ENCODE measurements at places on chromosomes 6 and 20.
A peak's percentile ranks its signal among the peaks of the same experiment; 100 is the strongest.

GRCh38 chr20:41480054-41480770 lies 113.6 kb upstream of the EMILIN3 start:
- no peak for DNase-seq

DNA sequence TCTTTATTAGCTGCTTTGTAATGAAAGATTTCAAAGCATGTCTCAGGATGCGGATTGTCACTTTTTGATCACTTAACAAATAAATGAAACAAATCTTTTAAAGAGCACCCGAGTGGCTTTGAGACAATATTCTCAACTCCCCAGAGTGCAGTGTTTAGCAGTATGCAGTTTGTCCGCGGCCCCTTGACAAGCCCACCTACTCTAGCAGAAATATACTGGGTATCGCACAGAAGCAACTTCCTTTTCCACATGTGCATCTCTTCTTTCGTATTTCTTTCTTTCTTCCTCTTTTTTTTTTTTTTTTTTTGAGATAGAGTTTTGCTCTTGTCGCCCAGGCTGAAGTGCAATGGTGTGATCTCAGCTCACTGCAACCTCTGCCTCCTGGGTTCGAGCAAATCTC lies 84.5 kb upstream of the FAM184A start:
- no peak for DNase-seq

- DNase-seq: peak; percentile 80
Observed at GRCh38 chr20:43749734-43750294, 23.0 kb upstream of the GTSF1L start.

DNA sequence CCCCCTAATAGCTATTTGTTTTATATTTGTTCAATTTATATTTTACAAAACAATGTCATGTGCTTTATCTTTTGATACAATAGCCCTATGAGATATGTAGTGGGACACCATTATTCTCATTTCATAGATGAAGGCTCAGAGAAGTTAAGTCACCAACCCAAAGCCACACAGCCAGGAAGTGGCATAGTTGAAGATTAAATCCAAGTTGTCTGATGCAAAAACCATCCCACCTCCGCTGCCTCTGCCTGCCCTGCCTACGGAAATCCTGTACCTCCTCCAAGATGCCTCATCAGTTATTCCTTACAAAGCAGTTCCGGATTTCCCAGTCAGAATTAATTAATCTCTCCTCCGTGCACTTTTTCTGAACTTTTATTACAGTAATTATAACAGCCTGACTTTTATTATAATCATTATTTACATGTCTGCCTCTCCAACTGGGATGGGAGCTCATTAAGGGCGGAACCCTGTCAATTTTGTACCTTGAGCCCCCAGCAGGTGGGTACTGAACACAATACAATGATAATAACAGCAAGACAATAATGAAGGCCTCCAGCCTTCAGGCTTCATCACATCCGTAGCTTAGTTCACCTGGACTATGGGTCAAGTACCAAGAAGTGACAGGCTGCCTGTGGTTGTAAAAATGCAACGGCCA lies 54.7 kb downstream of the LRFN2 start:
- DNase-seq: no peak

GRCh38 chr6:151211075-151211474 lies 28.7 kb upstream of the AKAP12 start:
- DNase-seq: no peak

GRCh38 chr20:2005359-2005758 lies 11.5 kb upstream of the PDYN start:
- no peak for DNase-seq

Data from HuH-7 (cell line).